ENCODE measurements at places on chromosomes 6 and 20.
A peak's percentile ranks its signal among the peaks of the same experiment; 100 is the strongest.

- DNase-seq = peak; percentile 1
Measured at GRCh38 chr20:63124092-63124781, 91.7 kb downstream of the YTHDF1 start.

DNA sequence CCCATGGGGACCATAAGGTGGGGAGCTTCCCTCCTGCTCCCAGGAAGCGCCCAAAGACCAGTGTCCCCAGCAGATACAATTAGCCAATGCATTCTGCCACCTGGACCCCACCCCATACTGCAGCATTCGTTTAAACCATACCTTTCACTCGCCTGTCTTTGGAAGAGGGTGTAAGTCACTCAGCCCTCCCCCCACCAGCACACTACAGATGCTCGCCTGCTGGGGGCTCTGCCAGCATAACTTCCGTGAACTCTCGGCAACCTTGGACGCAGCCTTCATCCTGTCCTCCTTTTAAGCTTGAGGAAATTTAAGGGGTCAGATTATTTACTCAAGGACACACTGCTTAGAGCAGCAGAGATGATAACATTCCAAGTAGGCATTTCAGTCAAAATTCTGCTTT is 94.4 kb upstream of the NAA20 start:
- DNase-seq = no peak

DNA sequence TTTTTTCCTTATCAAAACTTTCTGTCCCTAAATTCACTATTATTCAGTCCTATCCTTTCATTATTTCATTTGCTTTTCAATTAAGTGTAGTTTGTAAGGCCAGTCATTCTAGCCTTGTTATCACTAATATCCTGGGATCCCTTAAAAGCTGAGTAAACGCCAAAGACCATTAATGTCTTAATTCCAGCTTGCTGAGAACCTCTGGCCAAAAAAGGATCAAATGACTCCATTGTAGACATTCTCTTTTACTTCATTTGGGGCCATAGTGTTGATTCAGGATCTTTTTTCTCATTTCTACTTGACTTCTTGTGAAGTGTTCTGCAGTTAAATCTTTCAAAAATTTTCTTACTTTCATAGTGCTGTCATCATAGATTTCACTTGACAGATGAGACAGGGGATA is 379.7 kb downstream of the LAMA2 start:
- no peak for DNase-seq

- peak; percentile 65 for DNase-seq
Measured at GRCh38 chr6:13446381-13446780, 41.0 kb downstream of the GFOD1 start.

GRCh38 chr6:54232703-54233102 is 75.5 kb upstream of the TINAG start:
- no peak for DNase-seq

DNA sequence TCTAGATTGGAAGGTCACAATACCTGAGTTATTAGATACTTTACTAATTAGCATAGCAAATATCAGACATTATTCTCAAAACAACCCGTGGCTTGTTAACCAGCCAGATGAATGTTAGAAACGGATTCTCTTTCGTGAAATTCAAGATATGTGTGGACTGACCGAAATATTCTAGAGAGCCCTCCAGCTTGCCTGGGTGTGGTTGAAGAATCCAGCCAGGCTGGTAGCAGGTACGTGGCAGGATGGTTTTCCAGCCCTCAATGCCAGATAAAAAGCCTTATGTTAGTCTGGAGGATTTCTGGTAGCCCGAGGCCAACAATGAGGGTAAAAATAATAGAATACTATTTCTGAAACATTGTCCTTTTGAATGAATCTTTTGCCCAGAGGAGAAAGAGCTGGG is 19.3 kb downstream of the ECT2L start:
- no peak for DNase-seq

DNA sequence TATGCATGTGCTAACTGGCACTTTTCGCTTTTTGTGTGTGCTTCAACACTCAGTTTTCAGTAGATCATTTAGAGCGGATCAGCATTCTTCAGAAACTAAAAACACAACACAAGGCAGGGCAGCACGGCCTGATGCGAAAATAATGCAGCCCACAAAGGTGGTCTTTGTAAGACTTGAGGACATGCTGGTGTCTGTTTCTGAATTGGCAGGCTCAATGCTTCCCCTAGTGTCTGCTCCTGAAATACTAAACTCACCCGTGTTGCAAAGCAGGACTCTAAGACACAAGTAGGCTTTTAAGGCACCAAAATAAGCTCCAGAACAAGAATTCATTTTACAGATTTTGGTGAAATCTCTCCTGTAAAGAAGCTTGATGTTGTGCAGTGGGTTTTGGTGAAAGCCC is 676.5 kb downstream of the TENT5A start:
- peak; percentile 9 for DNase-seq

GRCh38 chr20:43389839-43390626 is 67.7 kb upstream of the SRSF6 start:
- DNase-seq = peak; percentile 47

DNA sequence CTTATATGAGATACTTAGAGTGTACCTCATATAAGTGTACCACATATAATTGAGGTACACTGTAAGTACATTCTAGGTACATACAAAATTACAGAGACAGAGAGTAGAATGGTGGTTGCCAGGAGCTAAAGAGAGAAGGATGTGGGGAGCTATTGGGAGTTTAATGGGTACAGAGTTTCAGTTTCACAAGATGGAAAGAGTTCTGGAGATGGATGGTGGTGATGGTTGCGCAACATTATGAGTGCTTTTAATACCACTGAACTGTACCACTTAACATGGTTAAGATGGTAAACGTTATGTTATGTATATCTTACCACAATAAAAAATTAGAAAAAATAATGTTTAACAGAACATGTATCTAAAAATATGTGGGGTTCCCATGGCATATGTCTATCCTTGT is 69.4 kb downstream of the PRND start:
- DNase-seq = no peak

- DNase-seq = no peak
Measured at GRCh38 chr20:32474967-32475811, 109.9 kb downstream of the NOL4L start.

- DNase-seq = no peak
Measured at GRCh38 chr6:16619777-16620176, 141.5 kb downstream of the ATXN1 start.

DNA sequence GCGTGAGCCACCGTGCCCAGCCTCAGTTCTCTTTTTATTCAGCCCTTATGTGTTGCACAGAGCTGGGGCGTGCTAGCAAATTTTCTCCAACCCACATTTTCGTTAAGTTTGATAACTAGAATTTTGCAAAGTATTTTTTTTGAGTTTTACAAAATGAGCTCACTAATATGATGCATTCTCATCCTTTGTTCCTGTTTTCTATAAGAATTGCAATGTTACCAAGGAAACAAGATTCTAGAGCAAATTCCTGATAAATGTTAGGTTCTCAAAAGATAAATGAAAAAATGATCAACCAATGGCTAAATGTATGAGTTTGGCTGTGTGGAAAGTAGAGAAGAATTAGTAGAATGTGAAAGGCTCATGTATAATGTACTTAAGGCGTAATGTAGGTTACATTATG is 529.8 kb downstream of the MAFB start:
- no peak for DNase-seq

DNA sequence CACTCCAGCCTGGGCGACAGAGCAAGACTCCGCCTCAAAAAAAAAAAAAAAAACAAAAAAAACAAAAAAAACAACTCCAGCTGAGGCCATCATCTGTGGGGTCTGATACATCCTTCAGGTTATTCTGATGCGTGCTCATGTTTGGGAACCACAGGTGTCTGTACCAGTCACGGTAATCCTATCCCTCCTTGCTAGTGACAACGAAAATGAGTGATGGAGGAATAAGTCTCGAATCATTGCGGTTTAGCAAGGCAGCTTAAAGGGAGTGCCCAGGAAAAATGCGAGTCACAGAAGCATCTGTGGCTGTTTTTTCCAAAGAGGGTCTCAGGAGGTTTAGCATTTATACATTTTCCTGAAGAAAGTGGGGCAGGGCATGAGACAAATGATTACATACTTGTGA is 48.8 kb downstream of the MCUR1 start:
- DNase-seq = peak; percentile 41

- DNase-seq = no peak
Measured at GRCh38 chr6:24926192-24926591, 9.6 kb downstream of the RIPOR2 start.

DNA sequence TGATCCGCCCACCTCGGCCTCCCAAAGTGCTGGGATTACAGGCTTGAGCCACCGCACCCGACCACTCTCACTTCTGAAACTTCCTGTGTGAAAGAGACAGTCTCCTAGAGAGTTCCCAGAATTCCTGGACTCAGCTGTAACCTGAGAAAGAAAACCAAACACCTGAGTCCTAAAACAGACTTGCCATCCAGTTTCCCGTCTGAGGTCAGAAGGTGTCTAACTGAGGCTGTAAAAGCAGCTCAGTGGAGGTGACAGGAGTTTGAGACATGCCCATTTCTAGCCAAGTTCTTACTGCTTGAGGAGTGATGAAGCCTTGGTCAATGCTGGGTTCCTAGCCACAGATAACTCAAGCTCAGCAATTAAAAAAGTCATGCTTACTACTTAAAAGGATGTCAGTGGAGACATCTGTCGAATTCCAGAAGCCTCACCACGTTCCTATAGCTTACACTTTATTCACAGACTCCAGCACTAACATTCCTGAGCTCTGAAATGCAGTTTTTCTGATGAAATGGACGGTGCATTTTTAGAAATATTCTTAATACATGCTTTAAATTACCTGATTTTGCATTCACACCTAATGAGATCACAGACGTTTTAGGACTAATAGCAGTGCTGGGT is 6.1 kb downstream of the UQCC2 start:
- no peak for DNase-seq

DNA sequence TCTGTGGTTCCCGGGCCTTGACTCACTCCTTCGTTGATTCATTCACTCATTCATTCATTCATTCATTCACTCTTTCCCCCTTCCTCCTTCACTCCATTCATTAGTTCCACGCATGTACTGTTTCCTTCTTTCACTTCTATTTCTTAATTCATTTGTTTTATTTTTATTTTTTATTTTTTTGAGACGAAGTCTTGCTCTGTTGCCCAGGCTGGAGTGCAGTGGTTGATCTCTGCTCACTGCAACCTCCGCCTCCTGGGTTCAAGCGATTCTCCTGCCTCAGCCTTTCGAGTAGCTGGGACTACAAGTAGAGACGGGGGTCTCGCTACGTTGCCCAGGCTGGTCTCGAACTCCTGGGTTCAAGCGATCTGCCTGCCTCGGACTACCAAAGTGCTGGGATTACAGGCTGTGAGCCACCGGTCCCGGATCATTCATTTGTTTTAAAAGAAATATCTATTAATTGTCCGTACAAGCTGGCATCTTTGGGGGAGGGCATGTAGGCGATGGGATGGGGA is 427 bp upstream of the NFKBIE start:
- DNase-seq = no peak

DNA sequence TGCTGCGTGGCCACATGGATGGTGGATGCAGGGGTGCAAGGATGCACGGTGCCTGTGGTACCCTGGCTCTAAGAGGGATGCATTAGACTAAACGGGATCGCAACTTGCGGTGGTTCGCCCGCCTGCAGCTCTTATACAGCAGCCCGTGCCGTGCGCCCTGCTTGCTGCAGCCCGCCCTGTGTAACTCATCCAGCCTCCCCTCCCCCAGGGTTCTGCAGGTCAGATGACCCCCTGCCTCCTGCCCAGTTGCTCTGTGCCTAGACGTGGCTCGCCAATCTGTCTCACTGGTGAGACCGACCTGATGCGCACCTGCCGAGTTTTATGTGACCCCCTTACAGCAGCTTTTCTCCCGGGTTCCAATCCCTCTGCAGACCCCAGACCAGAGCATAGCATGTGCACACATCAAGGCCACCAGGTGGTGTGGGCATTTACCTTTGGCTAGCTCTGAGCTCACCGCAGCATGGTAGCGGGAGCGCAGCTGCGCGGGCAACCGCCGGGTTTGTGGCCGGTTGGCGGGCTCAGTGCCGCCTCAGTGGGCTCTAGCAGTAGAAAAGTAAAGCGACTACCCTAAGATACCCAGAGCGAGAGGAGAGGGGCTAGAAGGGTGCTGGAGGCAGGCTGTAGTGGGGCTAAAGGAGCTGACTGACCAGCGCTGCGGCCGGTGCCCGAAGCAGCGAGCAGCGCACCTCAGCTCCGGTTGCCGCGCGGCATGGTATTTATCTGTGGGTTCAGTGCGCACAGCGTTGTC is 693 bp upstream of the GNAS-AS1 start:
- no peak for DNase-seq

GRCh38 chr6:100593522-100593921 is 128.8 kb upstream of the SIM1 start:
- no peak for DNase-seq

DNA sequence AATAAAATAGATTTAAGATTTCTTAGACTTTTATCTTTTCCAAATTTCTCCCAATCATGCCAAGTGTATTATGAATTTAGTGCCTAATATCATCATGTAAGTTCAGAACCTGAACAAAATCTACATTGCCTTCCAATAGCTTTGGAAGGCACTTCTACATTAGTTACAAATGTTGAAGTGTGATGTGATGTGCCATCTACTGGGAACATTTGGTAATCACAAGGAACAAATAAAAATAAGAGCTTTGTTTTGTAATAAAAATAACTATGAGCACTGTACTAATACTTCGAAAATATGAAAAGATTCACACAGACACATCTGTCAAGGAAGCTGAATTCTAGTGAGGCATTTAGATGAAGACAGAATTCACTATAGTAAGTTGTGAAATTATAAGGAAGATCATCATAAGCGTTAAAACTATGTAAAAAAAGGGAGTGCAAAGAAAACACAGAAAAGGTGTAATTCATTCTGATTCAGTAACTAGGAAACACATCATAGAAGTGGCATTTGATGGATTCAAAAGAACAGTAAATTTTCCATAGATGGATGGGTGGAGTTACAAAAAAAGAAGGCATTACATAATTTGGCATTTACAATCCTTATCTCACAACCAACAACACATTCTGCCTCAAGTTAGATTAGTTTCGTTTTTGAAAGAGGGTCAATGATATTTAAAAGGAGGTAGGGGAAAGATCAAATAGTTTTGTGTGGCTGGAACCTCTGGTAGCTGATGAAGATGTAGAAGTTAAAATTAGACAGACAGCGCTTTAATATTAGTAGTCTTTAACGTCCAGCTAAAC is 161.0 kb downstream of the ASCC3 start:
- no peak for DNase-seq

- peak; percentile 51 for DNase-seq
Measured at GRCh38 chr20:50191544-50192363, 1.1 kb downstream of the CEBPB start.

GRCh38 chr6:136532030-136532429 is 18.2 kb downstream of the MAP7 start:
- DNase-seq = no peak

DNA sequence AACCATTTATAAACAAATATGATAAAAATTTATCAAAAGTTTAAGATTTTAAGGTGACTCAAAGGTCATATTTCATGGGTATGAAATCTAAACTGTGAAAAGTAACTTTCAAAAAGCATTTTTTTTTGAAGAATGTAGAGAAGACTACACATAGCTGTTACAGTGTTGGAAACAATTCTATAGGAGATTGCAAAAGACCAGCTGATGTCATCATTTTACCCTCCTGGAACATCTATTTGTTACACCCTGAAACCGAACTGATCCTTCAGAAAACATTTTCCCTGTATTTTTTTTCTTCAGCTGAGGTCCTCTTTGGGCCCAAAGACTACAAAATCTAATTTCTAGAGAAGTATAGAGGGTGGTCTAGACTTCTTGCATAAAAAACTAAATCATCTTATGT is 297.5 kb upstream of the FERMT1 start:
- DNase-seq = no peak
